ENCODE measurements at places on chromosomes 1 and 21. TPM values are rescaled to one million over a fixed set of nuclear protein-coding genes. Genes with fewer than 3 reads are reported as not detected.

GPR89A gene
- total RNA-seq: 33.4 TPM

TNFAIP8L2 gene
- 42.4 TPM for total RNA-seq

TDRD10 gene
- total RNA-seq: not detected

NRAS gene
- 45.8 TPM for total RNA-seq

OR2T11 gene
- not detected for total RNA-seq

UTS2 gene
- not detected for total RNA-seq

SPATA46 gene
- not detected for total RNA-seq

SH2D1B gene
- total RNA-seq: not detected

TPRG1L gene
- 14.3 TPM for total RNA-seq

OR10Z1 gene
- total RNA-seq: not detected

TRIM46 gene
- 16.4 TPM for total RNA-seq

CGN gene
- 0.30 TPM for total RNA-seq

TMEM69 gene
- 21.1 TPM for total RNA-seq

NUDT4B gene
- 0.48 TPM for total RNA-seq

TAL1 gene
- not detected for total RNA-seq

LAX1 gene
- total RNA-seq: 17.4 TPM

PLA2G2D gene
- not detected for total RNA-seq

ZNF326 gene
- total RNA-seq: 16.5 TPM

SLC5A9 gene
- not detected for total RNA-seq

TP73 gene
- 2.9 TPM for total RNA-seq

ACTL8 gene
- total RNA-seq: not detected

CLCNKA gene
- total RNA-seq: not detected

RCC1 gene
- 62.1 TPM for total RNA-seq

OR2L13 gene
- not detected for total RNA-seq

DCST1 gene
- total RNA-seq: not detected

S100A7A gene
- not detected for total RNA-seq

FAM72D gene
- 8.2 TPM for total RNA-seq

FLG2 gene
- total RNA-seq: not detected

SH3GLB1 gene
- 61.9 TPM for total RNA-seq

LYPD8 gene
- total RNA-seq: not detected

MIA3 gene
- 58.2 TPM for total RNA-seq

ATF3 gene
- total RNA-seq: 10.6 TPM

SLC27A3 gene
- total RNA-seq: 24.1 TPM

LCE2C gene
- not detected for total RNA-seq

C1orf185 gene
- not detected for total RNA-seq

FCRLB gene
- total RNA-seq: 0.39 TPM

RPTN gene
- total RNA-seq: not detected

BGLAP gene
- total RNA-seq: 3.5 TPM
